CD8-positive, alpha-beta memory T cell (primary cell): ENCODE measurements at places on chromosomes 6 and 20. TPM values are rescaled to one million over a fixed set of nuclear protein-coding genes. Genes with fewer than 3 reads are reported as not detected.

The CAGE1 gene
- 0.18 TPM for total RNA-seq

DNA sequence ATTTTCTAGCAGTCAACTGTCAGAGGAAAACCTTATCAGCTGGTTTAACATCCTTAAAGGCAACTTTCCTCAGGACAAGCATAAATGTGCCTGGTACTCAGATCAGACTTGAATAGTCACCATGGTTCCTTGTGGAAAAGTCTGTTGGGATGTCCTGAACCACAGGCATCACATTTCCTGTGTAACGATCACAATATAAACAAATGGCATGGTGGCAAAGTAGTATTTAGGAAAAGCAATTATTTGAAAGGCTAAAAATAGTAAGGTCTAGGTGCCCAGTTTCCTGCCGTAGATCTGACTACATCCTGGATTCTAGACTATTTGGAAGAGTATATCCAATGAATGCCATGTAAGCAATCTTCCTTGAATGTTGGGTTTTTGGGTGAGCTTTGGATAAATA lies 271.9 kb upstream of the AGPAT4 start:
- no peak overlapping the region for H3K4me3 ChIP-seq
- H3K27me3 ChIP-seq = no peaks in the 10 kb centered on the region
- no peak overlapping the region for H3K27ac ChIP-seq
- no peaks in the 10 kb centered on the region for H3K36me3 ChIP-seq
- no peak for DNase-seq
- H3K4me1 ChIP-seq = no peaks in the 10 kb centered on the region

- DNase-seq = no peak
- H3K27ac ChIP-seq = peak overlapping the region; percentile 92
- H3K27me3 ChIP-seq = no peaks in the 10 kb centered on the region
- peaks cover 12% of the 10 kb centered on the region for H3K36me3 ChIP-seq
- peaks cover 44% of the 10 kb centered on the region for H3K4me1 ChIP-seq
These were observed 1.9 kb downstream of the APOM start for GRCh38 chr6:31657406-31658157.

- peaks cover 6% of the 10 kb centered on the region for H3K36me3 ChIP-seq
- H3K4me1 ChIP-seq = peaks cover 48% of the 10 kb centered on the region
- H3K4me3 ChIP-seq = peak within 1 kb of the TSS; percentile 93
- H3K27ac ChIP-seq = peak within 1 kb of the TSS; percentile 86
These were observed at the start of gene DEF6 for GRCh38 chr6:35297601-35298481. Gene DEF6 (plus strand): TSS chr6:35297818. CDS start chr6:35297857, 39 bp downstream.

DNA sequence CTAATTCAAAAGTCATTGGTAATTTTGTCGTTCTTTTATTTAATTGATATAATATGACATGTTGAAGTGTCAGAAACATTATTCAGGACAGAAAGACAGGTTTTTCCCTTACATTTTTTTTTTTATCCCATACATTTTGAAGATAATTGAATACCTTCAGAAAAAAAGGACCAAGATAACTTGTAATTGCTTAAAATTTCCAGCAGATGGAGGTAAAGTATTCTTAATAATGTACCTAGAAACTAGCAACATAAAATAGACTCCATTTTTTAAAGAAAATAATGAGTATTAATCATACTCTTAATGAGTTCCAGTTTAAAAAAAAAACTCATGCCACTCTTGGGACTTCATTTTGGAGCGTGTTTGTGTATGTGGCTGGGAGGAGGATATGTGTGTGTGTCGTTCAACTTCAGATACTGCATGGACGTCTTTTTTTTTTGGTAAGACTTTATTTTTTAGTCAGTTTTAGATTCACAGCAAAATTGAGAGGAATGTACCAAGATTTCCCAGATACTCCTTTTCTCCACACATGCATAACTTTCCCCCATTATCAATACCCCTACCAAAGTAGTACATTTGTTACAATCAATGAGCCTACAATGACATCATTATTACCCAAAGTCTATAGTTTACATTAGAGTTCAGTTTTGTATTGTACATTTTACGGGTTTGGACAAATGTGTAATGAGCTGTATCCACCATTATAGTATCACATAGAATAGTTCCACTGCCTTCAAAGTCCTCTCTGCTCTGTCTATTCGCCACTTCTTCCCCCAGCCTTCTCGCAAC lies 79.4 kb downstream of the ROS1 start:
- no peaks in the 10 kb centered on the region for H3K4me1 ChIP-seq
- H3K36me3 ChIP-seq = no peaks in the 10 kb centered on the region
- H3K27me3 ChIP-seq = no peaks in the 10 kb centered on the region
- DNase-seq = no peak
- no peak overlapping the region for H3K27ac ChIP-seq

DNA sequence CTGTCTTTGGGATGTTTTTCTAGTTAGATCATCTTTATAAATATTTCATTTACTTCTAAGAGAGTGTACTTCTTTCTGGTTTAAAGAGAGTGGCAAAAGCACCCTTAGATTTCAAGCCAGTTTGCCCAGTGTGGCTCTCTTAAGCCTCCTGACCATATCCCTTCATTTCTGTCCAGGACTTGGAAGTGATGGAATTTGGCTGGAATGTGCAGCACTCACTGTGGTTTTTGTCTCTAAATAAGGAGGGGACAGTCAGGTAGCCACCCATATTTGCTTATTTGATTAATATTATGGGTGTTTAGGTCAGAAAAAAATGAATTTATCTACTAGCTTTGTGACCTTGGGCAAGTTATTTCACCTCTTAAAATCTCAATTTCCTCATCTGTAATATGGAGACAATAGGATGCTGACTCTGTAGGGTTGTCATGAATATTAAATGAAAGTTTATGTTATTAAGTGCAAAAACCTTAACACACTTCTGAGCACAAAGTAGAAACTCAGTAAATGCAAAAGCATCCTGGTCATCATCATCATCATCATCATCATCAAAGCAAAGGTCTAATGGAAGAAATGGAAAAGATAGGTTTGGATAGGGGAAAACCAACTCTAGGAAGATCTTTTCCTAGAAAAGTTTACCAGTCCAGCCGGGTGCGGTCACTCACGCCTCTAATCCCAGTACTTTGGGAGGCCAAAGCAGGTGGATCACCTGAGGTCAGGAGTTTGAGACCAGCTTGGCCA lies 3.1 kb downstream of the CRYBG1 start:
- H3K27ac ChIP-seq = no peak overlapping the region
- peaks cover 12% of the 10 kb centered on the region for H3K4me1 ChIP-seq
- no peaks in the 10 kb centered on the region for H3K36me3 ChIP-seq
- H3K4me3 ChIP-seq = no peak overlapping the region
- no peak for DNase-seq
- H3K27me3 ChIP-seq = peaks cover 4% of the 10 kb centered on the region

DNA sequence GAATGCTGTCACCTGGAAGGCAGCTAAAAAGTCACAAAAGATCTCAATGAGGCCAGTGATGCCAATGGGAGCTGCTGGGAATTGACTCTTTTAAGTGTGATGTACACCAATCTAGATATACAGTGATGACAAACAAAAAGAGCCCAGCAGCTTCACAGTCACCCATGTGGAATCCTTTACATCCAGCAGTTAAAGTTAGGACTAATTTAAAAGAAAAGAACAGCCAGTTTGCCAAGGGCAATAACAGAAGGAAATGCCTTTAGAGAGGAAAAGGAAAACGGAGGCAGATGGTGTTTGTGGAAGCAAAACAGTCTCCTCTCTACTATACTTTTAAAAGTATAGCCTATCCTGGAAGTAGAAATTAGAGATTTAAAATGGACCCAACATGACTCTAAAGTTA lies 873.5 kb downstream of the EPHA7 start:
- no peaks in the 10 kb centered on the region for H3K27me3 ChIP-seq
- no peaks in the 10 kb centered on the region for H3K4me1 ChIP-seq
- no peaks in the 10 kb centered on the region for H3K36me3 ChIP-seq
- no peak overlapping the region for H3K4me3 ChIP-seq
- no peak overlapping the region for H3K27ac ChIP-seq

DNA sequence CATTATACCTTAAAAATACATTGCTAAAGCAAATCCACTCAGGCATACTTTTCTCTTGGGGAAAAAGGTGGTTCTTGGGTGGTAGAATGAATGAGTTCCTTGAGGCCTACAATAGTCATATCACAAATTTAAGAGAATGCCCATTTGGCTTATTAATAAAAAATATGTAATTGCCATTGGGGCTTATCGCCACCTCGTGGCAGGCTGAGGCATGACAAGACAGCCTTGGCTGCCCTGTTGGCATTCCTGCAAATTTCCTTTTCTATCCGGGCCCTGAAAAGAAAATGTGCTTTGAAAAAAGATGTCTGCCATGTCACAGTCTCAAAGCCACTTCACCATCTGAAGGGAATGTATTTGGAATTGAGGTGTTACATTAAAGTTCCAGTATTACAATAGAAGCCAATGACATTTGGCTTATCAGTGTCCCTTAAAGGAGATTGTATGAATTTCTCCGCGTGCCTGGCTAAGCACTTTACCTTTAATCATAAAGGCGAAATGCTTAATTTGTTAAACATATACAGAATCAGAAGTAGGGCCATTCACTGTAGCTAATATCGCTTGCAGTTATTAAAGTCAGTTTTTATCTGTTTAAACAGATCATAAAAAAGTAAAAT lies 188.3 kb upstream of the ZFP64 start:
- H3K36me3 ChIP-seq = no peaks in the 10 kb centered on the region
- H3K27me3 ChIP-seq = no peaks in the 10 kb centered on the region
- H3K27ac ChIP-seq = no peak overlapping the region
- no peak overlapping the region for H3K4me3 ChIP-seq
- H3K4me1 ChIP-seq = peaks cover 6% of the 10 kb centered on the region
